ENCODE measurements at places on chromosomes 3 and 15.

GRCh38 chr3:8984526-8984925 is 21.3 kb upstream of the RAD18 start:
- no peak for DNase-seq

GRCh38 chr15:22811640-22812039 is 25.2 kb downstream of the NIPA1 start:
- DNase-seq: no peak

DNA sequence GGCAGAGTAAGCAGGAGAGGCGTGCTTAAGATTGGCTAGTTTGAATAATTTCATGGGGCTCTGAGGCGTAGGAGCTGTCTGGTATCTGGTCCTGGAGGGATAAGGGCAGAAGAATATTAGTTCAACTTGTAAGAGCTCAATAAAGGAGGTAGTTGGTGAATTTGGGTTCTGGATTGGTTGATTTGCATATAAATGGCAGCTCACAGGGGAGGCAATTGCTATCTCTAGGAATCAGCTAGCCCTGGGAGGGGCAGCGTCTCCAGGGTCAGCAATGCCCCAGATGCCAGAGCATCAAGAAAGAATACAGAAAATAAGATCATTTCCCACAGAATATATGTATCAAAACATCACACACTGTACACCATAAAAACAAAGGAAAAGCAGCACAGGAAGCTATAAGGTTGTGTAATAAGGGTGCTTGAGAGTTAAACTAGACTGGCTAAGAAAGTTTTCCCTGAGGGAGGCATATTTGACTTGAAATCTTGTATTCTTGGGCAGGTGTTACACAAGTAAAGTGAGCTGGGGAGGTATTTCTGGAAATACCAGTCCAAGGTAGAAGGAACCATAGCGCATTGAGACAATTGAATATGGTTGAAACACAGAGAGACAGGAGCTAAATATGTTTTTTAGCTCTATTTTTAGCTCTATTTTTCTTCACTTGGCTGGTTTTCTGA is 6.1 kb downstream of the MOBP start:
- no peak for DNase-seq

GRCh38 chr3:24605511-24606028 is 110.9 kb upstream of the THRB start:
- DNase-seq: no peak

- no peak for DNase-seq
Measured at GRCh38 chr3:138461246-138461645, 26.8 kb downstream of the ESYT3 start.

GRCh38 chr3:28727307-28727706 is 378.7 kb upstream of the AZI2 start:
- no peak for DNase-seq

DNA sequence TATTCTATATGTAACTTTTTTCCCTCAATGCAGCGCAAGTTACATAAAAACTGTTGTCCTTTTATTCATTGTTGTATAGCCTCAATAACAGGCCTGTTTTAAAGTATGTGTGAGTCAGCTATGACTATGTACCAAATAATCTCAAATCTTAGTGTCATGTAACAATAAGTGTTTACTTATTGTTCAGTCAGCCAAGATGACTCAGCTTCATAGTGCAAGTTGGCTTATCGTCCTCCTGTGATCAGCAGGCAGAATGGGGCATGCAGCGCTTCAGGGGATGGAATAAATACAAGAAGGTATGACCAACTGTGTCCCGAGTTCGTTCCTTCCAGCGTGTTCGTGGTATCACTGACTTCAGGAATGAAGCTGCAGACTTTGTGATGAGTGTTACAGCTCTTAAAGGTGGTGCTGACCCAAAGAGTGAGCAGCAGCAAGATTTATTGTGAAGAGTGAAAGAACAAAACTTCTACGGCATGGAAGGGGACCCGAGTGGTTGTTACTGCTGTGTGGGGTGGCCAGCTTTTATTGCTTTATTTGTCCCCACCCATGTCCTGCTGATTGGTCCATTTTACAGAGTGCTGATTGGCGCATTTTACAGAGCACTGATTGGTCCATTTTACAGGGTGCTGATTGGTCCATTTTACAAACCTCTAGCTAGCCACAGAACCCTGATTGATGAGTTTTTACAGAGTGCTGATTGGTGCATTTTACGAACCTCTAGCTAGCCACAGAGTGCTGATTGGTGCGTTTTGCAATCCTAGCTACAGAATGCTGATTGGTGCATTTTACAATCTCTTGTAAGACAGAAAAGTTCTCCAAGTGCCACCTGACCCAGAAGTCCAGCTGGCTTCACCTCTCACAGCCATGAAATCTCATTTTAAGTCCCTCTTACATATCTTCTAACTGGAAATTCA is 1016.0 kb downstream of the MCTP2 start:
- no peak for DNase-seq

DNA sequence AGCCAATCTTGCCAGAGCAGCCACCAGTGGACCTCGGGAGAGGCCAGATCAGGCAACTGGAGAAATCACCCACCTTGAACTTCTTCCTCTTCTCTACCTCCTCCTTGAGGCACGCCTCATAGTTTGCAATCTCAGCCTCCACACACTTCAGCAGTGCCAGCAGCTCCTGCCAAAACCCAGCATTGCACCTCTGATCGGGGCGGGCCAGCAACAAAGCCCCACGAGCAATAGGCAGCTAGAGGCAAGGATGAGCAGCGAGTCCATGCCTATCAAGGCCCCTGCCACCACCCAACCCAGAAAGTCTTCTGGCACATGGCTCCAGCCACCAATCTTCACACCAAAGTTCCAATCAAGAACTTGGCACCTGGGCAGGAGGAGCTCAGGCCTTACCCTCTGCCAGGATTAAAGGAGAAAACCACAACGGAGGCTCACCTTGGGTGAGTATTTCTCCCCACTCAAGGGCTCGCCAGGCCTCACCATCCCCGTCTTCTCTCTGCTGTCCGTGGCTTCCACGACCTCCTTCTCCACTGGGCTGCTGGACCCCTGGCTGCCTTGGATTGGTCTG is 42.1 kb downstream of the SEMA3G start:
- no peak for DNase-seq

- DNase-seq: no peak
Measured at GRCh38 chr15:95401587-95401986, 928.9 kb upstream of the NR2F2 start.

- no peak for DNase-seq
Measured at GRCh38 chr3:123611082-123611481, 26.2 kb upstream of the HACD2 start.

DNA sequence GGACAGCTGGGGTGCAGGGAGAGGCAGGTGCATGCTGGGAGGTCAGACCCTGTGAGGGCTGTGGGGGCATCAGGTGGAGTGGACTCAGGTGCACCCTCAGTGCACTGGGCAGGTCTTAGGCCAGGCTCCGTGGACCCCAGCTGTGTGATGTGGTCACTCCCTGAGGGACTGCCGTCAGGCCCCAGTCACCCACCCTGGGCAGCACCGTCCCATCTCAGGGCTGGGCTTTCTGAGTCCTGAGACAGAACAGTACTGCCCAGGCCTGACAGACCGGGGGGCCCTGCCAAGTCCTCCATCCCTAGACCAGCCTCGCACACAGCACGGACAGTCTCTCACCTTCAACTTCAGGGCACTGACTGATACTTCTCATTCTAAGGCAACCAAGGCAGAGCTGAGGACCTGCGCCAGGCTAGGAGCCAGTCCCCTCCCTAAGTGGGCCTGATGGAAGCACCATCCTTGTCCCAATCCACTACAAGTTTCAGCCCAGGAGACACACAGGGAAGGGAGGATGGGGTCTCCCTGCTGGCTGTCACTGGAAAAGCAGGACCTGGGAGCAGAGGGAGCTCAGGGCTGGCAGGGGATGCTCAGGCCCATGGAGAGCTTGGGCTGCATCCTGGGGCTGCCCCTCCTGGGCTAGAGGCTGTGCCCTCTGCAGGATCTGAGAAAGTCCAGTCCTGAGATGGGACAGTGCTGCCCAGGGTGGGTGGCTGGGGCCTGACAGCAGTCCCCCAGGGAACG is 86.3 kb downstream of the LMLN start:
- DNase-seq: no peak

GRCh38 chr3:13280811-13281506 is 139.2 kb downstream of the NUP210 start:
- no peak for DNase-seq

DNA sequence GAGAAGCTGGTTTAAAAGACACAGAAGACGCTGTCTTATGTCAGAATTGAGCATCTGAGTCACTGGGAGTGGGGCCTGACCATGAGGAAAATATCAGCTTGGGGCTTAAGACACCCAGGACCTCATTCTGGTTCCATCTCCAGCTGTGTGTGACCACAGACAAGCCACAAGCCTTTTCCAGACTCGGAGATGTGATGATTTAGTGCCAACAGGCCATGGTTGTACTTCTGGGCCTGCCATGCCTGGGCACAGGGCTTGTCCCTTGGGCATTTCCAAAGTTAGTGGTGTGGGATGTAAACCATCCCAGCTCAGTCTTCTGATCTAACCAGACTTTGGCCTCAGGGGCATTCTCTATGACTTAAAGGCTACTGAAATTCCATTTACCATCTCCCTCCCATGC is 269.8 kb downstream of the RYR3 start:
- DNase-seq: no peak

DNA sequence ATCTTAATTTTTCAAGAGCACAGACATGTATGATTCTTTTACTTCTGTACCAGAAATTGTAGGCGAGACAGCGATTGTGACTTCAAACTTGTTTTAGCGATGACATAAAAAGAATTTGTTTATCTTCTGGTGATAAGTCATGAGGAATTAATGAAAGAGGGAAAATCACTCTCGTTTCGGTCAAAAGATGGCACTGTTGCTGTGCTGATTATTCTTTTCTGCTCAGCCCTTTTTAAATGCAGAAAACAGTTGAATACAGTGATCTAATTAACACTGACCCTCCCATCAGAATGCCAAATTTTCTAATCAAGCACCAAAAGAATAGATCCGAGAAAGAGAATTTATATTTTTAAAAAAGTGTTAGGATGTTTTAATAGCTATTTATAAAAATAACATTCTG is 52.6 kb downstream of the NSUN3 start:
- no peak for DNase-seq

- no peak for DNase-seq
Measured at GRCh38 chr3:67357610-67358458, 296.6 kb downstream of the SUCLG2 start.

- peak; percentile 16 for DNase-seq
Measured at GRCh38 chr15:99431661-99432091, 134.1 kb upstream of the MEF2A start.

- DNase-seq: no peak
Measured at GRCh38 chr3:171480526-171480925, 20.3 kb upstream of the TNIK start.

- DNase-seq: no peak
Measured at GRCh38 chr3:67028001-67028784, 30.1 kb downstream of the KBTBD8 start.

DNA sequence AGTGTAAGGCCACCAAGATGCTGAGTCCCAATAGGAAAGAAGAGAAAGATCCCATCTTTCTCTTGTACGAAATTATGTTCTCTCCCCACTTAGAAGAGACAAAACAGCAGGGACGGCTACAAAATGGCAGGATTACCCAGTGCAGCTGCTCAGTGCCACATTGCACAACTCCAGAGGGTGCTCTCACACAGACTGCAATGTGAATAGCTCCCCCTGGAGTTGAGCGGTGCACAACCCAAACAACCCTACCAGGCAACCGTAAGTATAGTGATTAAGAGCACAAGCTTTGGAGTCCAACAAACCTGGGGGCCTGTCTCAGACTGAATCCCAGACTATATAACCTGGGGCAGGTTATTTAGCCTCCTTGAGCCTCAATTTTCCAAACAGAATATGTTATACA is 3.1 kb upstream of the BHLHE40 start:
- no peak for DNase-seq

DNA sequence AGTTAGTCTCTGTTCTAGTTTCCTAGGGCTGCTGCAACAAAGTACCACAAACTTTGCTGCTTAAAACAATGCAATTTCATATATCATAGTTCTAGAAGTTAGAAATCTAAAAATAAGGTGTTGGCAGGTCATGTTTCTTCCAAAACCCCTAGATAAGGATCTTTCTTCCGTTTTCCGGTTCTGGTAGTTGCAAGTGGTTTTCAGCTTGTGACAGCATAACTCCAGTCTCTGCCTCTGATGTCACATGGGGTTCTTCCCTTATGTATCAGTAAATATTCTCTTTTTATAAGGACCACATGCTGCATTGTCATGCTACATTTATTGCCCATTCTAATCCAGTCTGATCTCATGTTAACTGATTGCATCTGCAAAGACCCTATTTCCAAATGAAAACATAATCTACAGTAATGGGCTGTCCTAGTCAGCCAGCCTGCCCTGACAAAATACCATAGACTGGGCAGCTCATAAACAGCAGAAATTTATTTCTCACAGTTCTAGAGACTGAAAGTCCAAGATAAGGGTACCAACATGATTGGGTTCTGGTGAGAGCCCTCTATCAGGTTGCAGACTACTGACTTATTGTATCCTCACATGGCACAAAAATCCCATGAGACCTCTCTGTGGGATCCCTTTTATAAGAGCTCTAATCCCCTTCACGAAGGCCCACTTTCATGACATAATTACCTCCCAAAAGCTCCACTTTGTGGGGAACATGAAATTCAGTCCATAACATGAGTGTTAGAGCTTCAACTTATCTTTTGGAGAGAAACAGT is 642.0 kb upstream of the NAALADL2 start:
- DNase-seq: no peak

DNA sequence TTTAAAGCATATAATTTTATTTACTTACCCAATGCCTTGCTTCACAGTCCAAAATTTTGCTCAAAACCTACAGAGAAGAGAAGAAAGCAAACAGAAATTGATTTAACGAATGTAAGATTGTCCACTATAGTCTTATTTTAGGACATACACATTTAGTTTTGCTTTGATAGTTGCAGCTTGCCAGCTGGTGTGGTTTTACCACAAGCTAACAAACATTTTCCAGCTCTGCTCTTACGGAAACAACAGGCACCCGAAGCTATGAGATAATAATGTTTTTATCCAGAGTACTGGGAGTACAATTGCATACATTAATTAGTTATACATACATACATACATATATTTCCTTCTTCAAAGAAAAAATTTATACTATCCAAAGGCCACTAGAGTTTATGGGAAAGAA is 10.4 kb downstream of the BCL6 start:
- no peak for DNase-seq

- DNase-seq: no peak
Measured at GRCh38 chr15:41794081-41794480, 19.8 kb downstream of the MAPKBP1 start.

DNA sequence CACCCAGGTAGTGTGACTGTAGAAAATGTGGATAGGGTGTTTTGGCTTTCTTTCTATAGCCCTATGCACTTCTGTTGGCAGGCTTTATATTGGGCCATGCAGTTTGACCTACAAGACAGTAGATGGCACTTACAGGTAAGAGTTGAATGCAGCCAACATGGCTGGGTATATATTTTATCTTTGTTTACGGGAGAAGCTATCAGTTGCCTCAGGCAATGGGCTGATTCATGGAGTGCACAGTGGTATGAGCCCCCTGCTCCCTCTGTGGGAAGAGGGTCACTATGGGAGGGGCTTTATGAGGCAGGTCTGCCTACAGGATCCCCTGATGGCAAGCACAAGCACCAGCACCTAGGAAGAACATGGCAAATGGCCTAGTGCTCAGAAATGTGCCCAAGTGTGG is 301.2 kb upstream of the CDIN1 start:
- DNase-seq: no peak

Measured in uterus (tissue), 4 donors.